ENCODE measurements at places on chromosomes 11 and 22. TPM values are rescaled to one million over a fixed set of nuclear protein-coding genes. Genes with fewer than 3 reads are reported as not detected.

Gene OR5B12
- total RNA-seq: not detected

Gene C1QTNF5
- 22.9 TPM for total RNA-seq

- no peaks in the 10 kb centered on the region for H3K4me1 ChIP-seq
- H3K27me3 ChIP-seq: no peaks in the 10 kb centered on the region
- no peak overlapping the region for H3K4me3 ChIP-seq
Observed at GRCh38 chr11:97615546-97615945, 1225.7 kb downstream of the JRKL start.

- DNase-seq: no peak
- no peaks in the 10 kb centered on the region for H3K36me3 ChIP-seq
- no peaks in the 10 kb centered on the region for H3K27me3 ChIP-seq
- no peak overlapping the region for H3K27ac ChIP-seq
- H3K4me1 ChIP-seq: no peaks in the 10 kb centered on the region
- no peak overlapping the region for H3K4me3 ChIP-seq
Observed at GRCh38 chr11:95714843-95715776, 74.5 kb downstream of the FAM76B start.

DNA sequence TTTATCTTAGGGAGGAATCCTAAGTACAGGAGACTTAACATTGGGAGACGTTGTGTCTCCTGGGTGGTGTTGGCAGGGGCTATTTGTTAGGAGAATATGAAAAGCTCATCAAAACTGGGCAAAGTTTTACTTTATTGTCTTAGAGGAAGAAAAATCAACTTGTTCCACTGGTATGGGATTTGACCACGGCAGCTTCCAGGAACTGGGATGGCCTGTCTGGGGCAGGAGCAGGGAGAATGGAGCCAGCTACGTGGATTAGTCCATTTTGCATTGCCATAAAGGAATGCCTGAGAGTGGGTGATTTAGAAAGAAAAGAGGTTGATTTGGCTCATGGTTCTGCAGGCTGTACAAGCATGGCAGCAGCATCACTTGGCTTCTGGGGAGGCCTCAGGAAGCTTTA lies 198.4 kb downstream of the ADAMTS15 start:
- no peak overlapping the region for H3K27ac ChIP-seq
- H3K4me1 ChIP-seq: peaks cover 25% of the 10 kb centered on the region
- H3K4me3 ChIP-seq: no peak overlapping the region
- no peak for DNase-seq
- H3K27me3 ChIP-seq: no peaks in the 10 kb centered on the region
- no peaks in the 10 kb centered on the region for H3K36me3 ChIP-seq

DNA sequence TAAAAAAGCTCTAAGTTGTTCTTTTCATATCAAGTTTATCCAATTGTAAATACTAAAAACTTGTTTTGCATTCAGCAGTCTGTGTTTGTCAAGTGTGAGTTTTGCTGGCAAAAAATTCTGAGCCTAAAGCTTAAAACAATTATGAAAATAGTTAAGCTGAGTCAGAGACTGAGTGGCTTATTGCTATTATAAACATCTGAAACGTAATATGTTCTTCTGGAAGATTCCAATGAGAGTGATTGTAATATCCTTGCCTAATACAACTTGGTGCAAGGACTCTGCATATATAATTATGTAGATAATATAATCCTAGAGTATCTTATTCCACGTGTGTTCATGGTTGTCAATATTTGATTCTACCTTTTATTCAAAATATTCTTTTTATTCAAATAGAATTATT lies 14.1 kb upstream of the NUP50 start:
- no peak overlapping the region for H3K4me3 ChIP-seq
- no peaks in the 10 kb centered on the region for H3K36me3 ChIP-seq
- no peak for DNase-seq
- no peaks in the 10 kb centered on the region for H3K27me3 ChIP-seq
